Peyer's patch (tissue), 4 donors: ENCODE measurements at places on chromosomes 7 and 10. TPM values are rescaled to one million over a fixed set of nuclear protein-coding genes. Genes with fewer than 3 reads are reported as not detected.

GRCh38 chr7:5294169-5294987 lies 11.6 kb downstream of the SLC29A4 start:
- no peak overlapping the region for H3K4me3 ChIP-seq
- H3K36me3 ChIP-seq: no peaks in the 10 kb centered on the region
- peaks cover 6% of the 10 kb centered on the region for H3K4me1 ChIP-seq
- no peak for DNase-seq
- no peak overlapping the region for H3K27ac ChIP-seq

- no peaks in the 10 kb centered on the region for H3K36me3 ChIP-seq
- DNase-seq: no peak
These were observed 124.0 kb downstream of the MAPK8 start for GRCh38 chr10:48430402-48430993.

- H3K36me3 ChIP-seq: no peaks in the 10 kb centered on the region
- DNase-seq: no peak
- no peaks in the 10 kb centered on the region for H3K4me1 ChIP-seq
- H3K27ac ChIP-seq: no peak overlapping the region
- H3K4me3 ChIP-seq: no peak overlapping the region
These were observed 94.4 kb upstream of the KIF5B start for GRCh38 chr10:32150532-32151101.

ECHDC3 gene
- 8.9 TPM for total RNA-seq

GRCh38 chr7:150407588-150408392 lies 28.7 kb downstream of the ZNF775 start:
- peaks cover 5% of the 10 kb centered on the region for H3K4me1 ChIP-seq
- no peaks in the 10 kb centered on the region for H3K27me3 ChIP-seq
- H3K36me3 ChIP-seq: no peaks in the 10 kb centered on the region
- H3K4me3 ChIP-seq: no peak overlapping the region
- no peak for DNase-seq

- DNase-seq: no peak
- H3K27me3 ChIP-seq: no peaks in the 10 kb centered on the region
- H3K36me3 ChIP-seq: no peaks in the 10 kb centered on the region
These were observed 3.8 kb downstream of the COMTD1 start for GRCh38 chr10:75231672-75232581.

GRCh38 chr7:142478479-142479220 lies 220.8 kb upstream of the PRSS58 start:
- H3K4me1 ChIP-seq: no peaks in the 10 kb centered on the region
- DNase-seq: no peak
- no peak overlapping the region for H3K27ac ChIP-seq
- no peak overlapping the region for H3K4me3 ChIP-seq
- H3K27me3 ChIP-seq: no peaks in the 10 kb centered on the region
- H3K36me3 ChIP-seq: no peaks in the 10 kb centered on the region

STEAP2 gene
- total RNA-seq: 22.4 TPM

DNA sequence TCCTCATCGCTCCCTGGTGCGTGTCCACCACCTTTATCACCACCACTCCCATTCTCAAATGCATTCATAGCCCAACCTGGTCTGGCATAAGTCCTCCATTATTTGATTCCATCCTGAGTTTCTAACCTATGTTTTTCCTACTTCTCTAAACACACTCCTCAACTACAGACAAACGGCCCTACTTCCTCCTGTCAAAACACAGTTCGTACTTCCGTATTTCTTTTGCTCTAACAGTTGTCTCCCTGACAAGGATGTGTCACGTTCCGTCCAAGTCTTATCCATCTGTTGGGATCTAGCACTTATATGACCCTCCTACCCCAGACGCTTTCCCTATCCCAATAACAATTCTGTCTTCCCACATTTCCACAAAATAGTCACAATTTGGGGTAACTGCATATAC lies 46.8 kb downstream of the DOCK4 start:
- H3K36me3 ChIP-seq: no peaks in the 10 kb centered on the region
- H3K4me1 ChIP-seq: no peaks in the 10 kb centered on the region
- H3K27ac ChIP-seq: no peak overlapping the region
- no peaks in the 10 kb centered on the region for H3K27me3 ChIP-seq
- no peak for DNase-seq
- H3K4me3 ChIP-seq: no peak overlapping the region

- no peaks in the 10 kb centered on the region for H3K4me1 ChIP-seq
- H3K4me3 ChIP-seq: no peak overlapping the region
- no peak overlapping the region for H3K27ac ChIP-seq
- no peak for DNase-seq
- no peaks in the 10 kb centered on the region for H3K36me3 ChIP-seq
These were observed 643.1 kb upstream of the SEMA3D start for GRCh38 chr7:85829817-85830432.

DNA sequence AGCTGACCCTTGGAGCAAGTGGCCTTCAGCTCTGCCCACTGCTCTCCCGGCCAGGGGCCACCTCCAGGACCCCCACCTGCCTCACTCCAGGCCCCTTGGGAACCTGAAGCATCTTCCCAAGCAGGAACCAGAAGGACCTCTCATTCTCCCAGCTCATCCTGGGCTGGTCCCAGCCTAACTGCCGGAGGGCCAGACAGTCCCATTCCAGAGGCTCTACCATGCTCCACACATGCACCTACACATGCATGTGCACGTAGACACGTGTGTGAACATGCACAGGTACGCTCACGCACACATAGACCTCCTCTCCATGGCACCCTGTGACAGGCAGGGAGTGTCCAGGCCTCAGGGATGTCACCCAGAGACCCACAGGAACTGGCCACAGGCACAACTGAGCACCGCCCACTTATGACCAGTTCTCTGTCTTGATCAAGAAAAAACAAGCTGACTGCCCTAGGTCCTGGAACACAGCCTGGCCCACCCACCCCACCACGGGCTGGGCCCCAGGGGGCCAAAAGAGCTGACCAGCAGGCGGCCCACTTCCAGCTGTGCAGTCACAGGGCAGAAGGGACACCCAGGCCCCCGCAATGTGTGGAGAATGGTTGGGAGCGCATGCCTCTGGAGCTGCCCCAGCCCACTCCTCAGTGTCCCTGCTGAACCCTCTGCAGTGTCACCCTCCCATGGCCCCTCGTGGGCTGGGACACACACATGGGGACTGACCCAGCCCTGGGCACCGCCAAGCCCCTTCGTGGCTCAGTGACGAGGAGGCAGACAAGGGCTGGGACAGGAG lies 43.4 kb downstream of the CAMK2B start:
- no peaks in the 10 kb centered on the region for H3K4me1 ChIP-seq
- no peak overlapping the region for H3K4me3 ChIP-seq
- H3K27ac ChIP-seq: no peak overlapping the region
- no peak for DNase-seq
- H3K27me3 ChIP-seq: no peaks in the 10 kb centered on the region
- H3K36me3 ChIP-seq: no peaks in the 10 kb centered on the region

FEZF1 gene
- total RNA-seq: not detected

DNA sequence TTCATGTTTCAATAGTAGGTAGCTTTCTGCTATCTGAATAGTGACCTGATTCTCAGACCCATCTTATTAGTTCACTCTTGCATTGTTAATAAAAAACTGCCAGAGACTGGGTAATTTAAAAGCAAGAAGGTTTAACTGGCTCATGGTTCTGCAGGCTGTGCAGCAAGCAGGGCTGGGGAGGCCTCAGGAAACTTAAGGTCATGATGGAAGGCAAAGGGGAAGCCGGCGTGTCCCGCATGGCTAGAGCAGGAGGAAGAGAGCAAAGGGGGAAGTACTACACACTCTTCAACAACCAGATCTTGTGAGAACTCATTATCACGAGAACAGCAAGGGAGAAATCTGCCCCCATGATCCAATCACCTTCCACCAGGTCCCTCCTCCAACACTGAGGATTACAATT lies 185.2 kb upstream of the PITRM1 start:
- H3K4me1 ChIP-seq: no peaks in the 10 kb centered on the region
- H3K27ac ChIP-seq: no peak overlapping the region
- no peaks in the 10 kb centered on the region for H3K36me3 ChIP-seq
- H3K27me3 ChIP-seq: no peaks in the 10 kb centered on the region
- no peak overlapping the region for H3K4me3 ChIP-seq
- no peak for DNase-seq

DNA sequence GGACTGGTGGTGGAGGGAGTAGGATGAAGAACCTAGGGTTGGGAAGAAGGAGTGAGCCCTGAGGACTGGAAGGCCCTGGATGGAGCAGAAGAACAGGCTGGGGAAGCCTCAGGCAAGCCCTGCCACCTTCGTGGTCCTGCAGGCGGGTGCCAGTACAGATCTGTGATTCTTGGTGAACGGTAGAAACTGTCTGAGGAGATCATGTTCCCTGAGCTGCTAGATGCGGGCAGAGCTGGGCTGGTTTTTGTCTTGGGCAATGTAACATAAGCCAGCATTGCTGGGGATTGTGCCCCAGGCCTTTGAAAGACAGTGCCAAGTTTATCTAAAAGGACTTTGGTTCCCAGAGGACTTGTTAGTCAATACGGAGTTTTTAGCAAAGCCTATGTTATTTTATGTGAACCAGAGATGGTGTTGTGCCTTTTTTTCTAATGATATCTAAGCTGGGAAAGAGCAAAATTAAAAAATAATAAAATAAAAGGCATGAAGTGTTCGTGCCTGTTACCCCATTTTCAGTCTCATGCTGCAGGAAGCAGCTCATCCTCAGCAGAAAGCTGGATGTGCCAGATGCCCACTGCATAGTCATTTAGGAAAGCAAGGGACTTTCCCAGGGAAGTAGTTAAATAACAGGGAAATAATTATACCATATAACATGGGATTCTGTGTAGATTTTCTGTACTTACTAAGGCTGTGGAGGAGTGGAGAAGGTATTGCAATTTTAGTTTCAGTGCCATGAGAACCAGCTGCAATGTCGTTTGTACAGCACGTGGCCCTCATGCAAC lies 24.4 kb upstream of the FIGNL1 start:
- H3K4me1 ChIP-seq: no peaks in the 10 kb centered on the region
- H3K4me3 ChIP-seq: no peak overlapping the region
- DNase-seq: no peak
- H3K27me3 ChIP-seq: no peaks in the 10 kb centered on the region
- no peak overlapping the region for H3K27ac ChIP-seq

DNA sequence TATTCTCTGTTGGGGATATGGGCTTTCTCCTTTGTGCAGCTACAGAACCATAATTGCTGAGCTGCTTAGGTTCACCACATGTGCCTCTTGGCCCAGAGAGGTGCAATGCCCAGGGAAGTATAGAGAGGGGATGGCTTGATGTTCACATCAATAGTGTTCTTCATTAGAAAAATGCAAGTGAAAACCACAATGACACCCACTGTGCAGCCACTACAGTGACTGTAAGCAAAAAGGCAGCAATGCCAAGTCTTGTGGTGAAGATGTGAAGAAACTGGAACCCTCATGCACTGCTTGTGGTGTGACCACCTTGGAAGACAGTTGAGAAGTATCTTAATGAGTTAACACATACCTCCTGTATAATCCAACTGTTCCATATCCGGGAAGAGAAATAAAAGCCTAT lies 318.9 kb upstream of the ZMIZ1 start:
- DNase-seq: peak; percentile 1
- H3K36me3 ChIP-seq: no peaks in the 10 kb centered on the region
- H3K27ac ChIP-seq: no peak overlapping the region
- H3K4me1 ChIP-seq: peaks cover 6% of the 10 kb centered on the region
- no peak overlapping the region for H3K4me3 ChIP-seq
- no peaks in the 10 kb centered on the region for H3K27me3 ChIP-seq

DNA sequence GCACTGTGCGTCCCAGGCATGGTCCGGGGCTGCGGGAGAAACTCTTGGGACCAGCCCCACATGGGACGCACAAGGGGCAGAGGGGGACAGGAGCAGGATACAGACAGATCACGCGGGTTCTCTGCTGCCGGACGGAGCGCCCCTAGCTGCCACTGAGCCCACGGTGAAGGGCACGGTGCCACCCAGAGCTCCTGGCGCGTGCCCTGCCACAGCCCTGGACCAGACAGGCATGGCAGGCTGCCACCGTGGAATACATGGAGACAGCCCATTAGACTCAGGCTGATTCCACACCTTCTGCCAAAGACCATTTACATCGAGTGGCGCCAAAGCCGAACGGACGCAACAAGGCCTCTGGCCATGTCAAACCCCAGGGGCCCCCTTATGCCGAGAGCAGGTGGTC lies 90.4 kb downstream of the MAD1L1 start:
- H3K27me3 ChIP-seq: no peaks in the 10 kb centered on the region
- H3K4me1 ChIP-seq: no peaks in the 10 kb centered on the region
- H3K36me3 ChIP-seq: no peaks in the 10 kb centered on the region
- DNase-seq: no peak
- H3K4me3 ChIP-seq: no peak overlapping the region

- H3K27ac ChIP-seq: no peak overlapping the region
- H3K4me1 ChIP-seq: no peaks in the 10 kb centered on the region
- H3K27me3 ChIP-seq: no peaks in the 10 kb centered on the region
- DNase-seq: no peak
- H3K4me3 ChIP-seq: no peak overlapping the region
- H3K36me3 ChIP-seq: no peaks in the 10 kb centered on the region
These were observed 6.1 kb upstream of the CCL24 start for GRCh38 chr7:75819711-75820110.

DNA sequence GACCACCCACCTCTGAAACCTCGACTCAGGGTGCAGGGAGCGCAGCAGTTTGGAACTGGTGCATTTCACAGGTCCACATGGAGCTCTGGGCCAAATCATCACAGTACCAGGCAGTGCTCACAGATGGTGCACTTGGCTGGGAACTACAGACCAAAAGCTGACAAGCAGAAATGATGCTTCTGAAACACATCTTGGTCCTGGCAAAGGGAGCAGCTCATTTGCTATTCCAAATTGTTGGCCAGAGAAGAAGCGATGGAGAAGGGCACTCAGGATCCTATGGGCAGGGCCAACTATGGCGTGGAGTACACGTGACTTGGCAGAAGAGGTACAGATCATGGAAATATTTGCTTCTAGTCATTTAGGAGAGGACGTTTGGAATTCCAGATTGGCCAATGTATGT lies 383.9 kb downstream of the CALN1 start:
- no peak for DNase-seq
- H3K36me3 ChIP-seq: no peaks in the 10 kb centered on the region
- H3K27ac ChIP-seq: no peak overlapping the region
- H3K4me3 ChIP-seq: no peak overlapping the region
- H3K27me3 ChIP-seq: no peaks in the 10 kb centered on the region

DNA sequence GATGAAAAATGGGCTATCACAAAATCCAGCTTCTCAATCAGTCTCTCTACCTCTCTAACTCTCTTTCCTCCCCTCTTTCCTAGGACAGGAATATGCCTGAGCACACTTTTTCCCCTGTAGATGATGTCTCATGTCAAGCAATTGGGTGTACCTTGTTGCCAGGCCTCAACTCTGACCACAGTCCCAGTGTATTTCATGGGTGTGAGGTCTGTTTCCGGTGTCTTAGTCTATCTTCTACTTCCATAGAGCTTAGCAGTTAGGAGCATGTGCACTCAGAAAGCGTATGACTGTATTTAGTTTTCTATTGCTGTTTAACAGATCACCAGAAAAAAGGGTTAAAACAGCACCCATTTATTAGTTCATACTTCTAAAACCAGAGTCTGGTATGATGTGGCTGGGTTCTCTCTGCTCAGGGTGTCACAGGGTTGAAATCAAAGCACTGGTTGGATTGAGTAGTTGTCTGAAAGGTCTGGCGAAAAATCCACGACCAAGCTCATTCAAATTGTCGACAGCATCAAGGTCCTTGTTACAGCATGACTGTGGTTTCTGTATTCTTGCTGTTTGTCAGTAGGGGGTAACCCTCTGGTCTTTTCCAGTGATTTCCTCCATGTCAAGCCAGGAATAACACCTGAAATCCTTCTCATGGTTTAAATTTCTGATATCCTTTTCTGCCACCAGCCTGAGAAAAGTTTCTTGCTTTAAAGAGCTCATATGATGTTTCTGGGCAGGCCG lies 130.0 kb downstream of the THSD7A start:
- no peak overlapping the region for H3K4me3 ChIP-seq
- H3K4me1 ChIP-seq: no peaks in the 10 kb centered on the region
- no peaks in the 10 kb centered on the region for H3K27me3 ChIP-seq
- DNase-seq: no peak
- H3K27ac ChIP-seq: no peak overlapping the region
- no peaks in the 10 kb centered on the region for H3K36me3 ChIP-seq
